ENCODE measurements at places on chromosomes 12 and 14.

GRCh38 chr14:50530794-50531365, 1.5 kb downstream of the MAP4K5 start:
- no peak for DNase-seq

DNA sequence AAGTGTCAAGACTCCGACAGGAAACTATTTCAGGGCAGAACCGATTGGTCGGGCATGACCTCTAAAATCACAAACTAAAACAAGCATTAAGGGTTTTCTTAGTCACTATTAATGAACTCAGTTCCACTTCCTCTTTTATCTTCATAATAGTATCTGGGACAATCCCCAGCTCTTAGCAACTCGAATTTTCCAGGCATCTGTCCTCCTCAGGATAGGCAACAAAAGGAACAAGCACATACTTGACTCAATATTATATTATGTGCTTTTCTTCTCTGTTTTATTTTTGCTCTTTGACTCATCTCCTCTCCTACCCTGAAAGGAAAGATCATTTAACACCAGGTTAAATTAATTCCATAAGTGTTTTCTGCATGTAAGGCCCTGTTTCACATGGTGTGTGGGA, 638.3 kb upstream of the TBX3 start:
- DNase-seq: no peak

- no peak for DNase-seq
Observed at GRCh38 chr14:47857646-47858045, 182.2 kb upstream of the MDGA2 start.

DNA sequence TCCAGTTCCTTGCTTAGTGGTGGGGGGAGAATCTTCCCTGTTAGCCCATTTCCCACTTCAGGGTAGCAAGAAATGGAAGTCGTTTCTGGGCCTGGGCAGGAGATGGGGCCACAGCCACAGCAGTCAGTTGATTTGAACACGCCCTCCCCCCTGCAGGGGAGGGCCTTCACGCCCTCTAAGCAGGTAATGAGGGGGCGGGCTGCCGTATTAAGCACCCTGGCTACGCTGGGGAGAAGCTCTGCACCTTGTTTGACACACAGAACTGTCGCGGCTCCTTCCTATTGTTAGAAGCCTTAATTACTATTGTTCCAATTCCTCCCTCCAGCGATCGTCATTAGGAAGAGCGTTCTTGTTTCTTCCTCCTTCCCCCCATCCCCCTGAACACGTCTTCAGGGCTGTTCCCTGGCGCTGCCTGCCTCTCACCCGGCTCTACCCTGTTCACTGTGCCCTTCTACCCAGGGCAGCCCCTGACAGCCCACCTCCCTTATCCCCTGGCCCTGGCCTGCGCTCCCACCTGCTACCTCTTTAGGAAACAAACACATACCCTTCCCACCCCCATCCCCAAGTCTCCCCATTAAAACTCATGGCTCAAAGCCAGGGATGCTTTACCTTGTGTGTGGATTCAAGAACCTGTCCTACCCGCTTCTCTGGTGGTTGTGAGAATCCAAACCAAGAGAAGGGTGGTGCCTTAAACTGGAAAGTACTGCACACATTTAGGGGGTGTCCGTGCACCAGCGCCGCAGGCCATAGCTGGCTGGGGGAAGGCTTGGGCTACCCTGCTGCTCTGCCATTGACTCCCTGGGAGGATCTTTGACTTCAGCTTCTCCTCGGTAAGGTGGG, 137.6 kb downstream of the TSPAN9 start:
- DNase-seq: no peak

DNA sequence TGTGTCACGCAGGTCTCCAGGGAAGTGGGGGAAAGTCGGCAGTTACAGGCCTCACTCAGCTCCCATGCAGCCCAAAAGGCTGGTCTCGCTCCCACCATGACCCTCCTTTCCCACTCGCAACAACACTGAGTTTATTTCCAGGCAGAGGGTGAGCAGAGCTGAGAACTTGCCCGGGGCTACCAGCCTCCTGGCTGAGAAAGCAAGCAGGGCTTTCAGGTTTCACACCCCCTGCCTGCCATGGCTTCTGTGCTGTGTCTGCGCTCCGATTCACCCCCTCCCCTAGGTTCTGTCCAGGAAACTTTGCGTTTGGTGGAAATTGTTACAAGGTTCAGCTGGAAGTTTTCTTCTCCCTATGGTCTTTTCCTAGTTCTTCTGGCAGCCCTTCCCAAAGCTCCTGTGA, 17.1 kb downstream of the OR10G2 start:
- DNase-seq: no peak

DNA sequence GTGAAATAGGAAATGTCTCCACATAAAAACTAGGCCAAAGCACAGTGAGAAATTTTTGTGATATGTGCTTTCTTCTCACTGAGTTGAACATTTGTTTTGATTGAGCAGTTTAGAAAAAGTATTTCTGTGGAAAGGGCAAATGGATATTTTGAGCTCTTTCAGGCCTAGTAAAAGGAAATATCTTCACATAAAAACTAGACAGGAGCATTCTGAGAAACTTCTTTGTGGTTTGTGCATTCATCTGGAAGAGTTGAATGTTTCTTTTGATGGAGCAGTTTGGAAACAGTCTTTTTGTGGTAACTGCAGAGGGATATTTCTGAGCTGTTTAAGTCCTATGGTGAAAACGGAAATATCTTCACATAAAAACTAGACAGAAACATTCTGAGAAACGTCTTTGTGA, 582.7 kb upstream of the ALG10B start:
- DNase-seq: no peak

DNA sequence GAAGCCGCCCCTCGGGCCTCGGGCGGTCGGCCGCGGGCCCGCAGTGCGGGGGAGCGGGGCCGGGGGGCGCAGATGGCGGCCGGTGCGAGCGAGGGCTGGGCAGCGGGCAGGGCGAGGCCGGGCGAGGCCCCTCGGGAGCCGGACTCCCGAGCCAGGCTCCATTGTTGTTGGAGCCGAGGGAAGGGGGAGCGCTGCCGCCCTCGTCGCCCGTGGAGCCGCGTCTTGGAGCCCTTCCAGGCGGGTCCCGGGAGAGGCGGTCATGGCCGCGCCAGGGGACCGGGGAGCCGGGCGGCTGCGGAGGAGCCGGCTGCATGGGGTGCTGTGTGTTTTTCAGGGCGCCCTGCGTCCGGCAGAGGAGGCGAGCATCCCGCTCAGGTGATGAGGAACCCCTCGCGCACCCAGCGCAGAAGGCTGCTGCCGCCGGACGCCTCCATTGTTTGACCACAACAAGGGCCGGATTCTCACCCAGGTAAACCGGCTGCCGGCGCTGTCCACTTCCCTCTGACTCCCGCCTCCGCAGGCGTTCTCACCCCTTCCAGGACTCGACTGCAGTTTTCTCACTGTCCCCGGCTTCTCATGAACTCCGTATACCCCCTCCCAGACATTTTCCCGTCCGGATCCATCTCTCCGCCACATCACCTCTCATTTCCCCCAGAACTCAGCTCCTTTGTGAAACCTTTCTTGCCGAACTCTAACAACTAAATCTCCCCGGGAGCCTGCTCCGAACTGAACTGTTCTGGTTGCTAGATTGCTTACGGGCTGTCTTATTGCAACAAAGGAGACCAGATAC, 732 bp downstream of the ZNF664 start:
- DNase-seq: no peak

GRCh38 chr12:103677341-103677740, 90.3 kb downstream of the STAB2 start:
- DNase-seq: no peak
